ENCODE measurements at places on chromosomes 4 and X. TPM values are rescaled to one million over a fixed set of nuclear protein-coding genes. Genes with fewer than 3 reads are reported as not detected.

Gene HDX
- total RNA-seq = 5.4 TPM

Gene ATP6AP1
- total RNA-seq = 144 TPM

Gene UCP1
- total RNA-seq = not detected

Gene MCF2
- not detected for total RNA-seq

Gene CXCL6
- total RNA-seq = 35.3 TPM

Gene WDFY3
- total RNA-seq = 91.4 TPM

DNA sequence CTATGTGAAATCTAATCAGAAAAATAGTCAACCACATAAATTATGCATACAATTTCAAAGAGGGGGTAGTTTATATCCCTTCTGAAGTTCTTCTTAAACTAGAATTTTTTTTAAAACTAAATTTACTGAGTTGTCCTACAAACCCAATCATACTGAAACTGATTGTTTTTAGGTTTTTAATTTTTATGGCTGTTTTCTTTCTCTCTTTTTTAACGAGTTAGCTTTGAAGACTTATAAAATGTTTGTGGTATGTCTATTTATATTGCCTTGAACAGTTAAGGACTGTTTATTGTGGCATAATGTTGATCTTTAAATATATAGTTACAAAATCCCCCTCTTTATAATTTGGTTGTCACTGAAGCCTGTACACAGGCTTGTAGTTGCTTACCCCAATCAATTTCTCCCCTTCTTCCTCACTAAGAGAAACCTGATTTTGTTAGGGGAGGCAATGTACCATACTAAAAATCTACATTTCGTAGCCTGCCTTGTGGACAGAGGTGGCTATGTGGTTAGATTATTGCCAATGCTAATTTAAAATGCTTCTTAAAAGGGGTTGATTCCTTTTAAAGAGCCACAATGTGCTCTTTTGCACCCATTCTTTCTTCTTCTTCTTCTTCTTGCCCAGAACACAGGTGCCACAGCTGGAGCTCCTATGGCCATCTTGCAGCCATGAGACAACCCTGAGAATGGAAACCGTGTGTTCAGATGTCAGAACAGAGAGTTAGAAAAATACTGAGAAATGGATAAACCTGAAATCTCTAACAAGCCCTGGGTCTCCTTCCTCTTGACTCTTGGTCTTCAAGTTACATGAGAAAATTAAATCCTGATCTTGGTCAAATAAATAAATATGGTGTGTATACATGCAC is 102.7 kb upstream of the ZNF827 start:
- no peak for DNase-seq

- no peak for DNase-seq
These were observed 4.9 kb upstream of the TLR10 start for GRCh38 chr4:38787693-38788092.

GRCh38 chrX:16870862-16871815 is 977 bp upstream of the RBBP7 start:
- peak; percentile 85 for DNase-seq

DNA sequence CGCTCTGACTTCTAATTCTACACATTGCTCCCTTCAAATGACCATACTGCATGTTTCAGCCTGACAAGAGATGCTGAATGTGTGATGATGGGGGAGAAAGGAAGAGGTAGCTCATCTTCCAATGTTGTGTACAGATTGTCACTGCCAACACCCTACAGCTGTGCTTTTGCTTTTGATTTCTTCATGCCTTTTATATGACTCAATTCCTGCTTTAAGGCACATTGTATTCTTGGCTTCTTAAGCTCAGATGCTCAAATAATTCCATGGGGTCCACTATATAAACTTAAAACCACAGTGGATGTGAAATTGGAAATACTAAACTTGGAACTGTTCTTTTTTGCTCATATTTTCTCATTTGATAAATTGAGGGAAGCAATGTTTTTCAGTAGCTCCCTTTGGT is 183.2 kb upstream of the WDFY3 start:
- no peak for DNase-seq

DNA sequence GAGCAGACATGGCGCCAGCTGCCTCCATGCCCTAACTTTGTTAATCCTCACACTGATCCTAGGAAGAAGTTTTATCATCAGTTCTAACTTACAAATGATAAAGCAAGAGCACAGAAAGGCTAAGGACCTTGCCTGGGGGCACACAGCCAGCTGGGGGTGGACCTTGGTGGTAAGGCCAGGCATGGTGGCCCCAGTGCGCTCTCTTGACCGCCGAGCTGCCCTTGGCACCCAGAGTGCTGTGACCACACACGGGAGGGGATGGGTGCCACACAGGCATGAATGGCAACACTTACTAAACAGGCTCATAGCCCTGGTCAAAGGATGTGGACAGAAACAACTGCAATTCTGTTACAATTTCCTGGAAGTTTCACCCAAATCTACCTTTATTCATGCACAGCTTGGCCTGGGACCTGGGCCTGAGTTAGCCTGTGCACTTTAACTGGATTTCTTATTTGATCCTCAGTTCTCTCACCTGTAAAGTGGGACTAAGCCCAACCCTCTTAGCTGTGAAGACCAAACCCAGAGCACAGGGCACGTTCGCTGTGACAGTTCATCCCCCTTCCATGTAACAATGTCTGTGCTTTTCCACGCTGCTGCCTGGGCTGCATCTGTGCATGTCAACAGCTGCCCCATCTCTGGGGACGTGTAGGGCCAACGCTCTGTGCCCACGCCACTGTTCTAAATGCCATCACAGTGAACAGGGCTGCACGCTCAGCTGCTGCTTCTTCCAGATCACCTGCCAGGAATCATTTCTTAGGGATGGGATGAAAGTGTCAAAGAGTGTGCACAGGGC is 44.8 kb downstream of the ACOX3 start:
- no peak for DNase-seq

DNA sequence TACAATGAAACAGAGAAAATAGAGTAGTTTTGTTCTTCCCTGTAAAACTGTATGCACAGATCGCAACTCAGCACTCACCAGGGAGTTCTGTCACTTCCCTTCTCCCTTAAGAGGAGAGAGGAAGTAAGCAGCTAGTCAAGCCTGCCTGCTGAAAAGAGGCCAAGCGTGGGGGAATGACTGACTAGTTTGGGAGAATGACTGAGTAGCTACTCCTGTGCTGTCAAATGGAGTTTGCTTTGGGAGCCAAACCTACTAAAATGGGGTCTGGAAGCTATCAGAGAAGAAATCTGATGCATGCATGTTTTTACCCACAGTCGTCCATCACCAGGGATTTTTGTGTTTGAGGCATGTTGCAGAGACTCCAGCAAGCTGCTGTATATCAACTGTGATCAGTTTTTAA is 54.6 kb upstream of the LHFPL1 start:
- no peak for DNase-seq

DNA sequence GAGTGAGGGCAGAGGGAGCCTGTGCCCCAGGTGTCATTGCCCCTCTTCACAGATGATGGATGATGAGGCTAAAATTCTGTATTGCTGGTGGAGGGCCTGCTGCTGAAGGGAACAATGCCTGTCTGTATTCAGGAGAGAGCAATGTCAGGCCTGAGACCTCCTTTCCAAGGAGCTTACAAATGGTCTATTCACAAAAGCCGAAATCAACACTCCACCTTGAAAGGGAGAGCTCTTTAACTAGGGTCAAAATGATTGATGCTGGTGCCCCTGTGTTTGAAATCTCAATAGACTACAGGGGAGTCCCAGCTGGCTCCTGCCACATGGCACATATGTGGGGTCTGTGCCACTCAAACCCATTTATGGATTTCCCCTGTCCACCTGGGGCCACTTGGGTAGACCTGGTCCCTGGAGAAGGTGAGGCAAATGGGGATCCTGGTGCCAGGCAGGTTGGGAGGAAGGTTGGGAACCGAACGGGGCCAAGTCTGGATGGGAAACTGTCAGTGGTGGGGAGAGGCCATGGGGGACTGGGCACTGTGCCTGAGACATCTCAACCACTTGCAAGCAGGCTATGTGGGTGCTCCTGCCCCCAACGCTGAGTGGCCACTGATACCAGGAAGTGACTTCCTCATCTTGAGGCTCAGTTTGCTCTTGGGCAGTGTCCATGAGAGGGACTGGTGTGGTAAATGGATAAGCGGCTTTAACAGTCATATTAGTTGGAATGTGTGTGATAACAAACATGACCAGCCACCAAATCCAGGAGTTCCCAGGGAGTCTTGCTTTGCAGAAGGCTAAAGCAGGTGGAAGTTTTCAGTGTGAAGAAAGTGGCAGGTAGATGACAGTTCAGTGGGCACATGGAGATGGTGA is 223.8 kb upstream of the PSAPL1 start:
- DNase-seq = no peak

DNA sequence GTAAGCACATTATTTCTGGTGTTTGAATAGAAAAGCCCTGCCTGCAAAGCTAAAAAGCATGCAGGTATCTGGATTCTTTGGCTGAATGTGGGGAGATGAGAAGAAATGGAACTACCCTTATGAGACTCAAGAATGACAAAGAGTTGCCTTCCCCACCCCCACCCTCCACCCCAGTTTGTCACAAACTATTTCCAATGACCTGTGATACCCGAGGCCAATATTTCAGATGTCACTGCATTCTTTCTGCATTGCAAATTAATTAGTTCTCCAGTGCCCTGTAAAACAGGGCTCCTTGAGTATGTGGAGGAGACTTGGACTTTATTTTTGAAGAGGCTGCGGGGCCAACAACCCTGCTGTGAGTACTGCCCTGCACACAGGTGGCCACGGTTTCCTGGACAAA is 116.4 kb downstream of the ZNF827 start:
- no peak for DNase-seq

- DNase-seq = no peak
These were observed 17.2 kb upstream of the SCRG1 start for GRCh38 chr4:173415885-173416653.

DNA sequence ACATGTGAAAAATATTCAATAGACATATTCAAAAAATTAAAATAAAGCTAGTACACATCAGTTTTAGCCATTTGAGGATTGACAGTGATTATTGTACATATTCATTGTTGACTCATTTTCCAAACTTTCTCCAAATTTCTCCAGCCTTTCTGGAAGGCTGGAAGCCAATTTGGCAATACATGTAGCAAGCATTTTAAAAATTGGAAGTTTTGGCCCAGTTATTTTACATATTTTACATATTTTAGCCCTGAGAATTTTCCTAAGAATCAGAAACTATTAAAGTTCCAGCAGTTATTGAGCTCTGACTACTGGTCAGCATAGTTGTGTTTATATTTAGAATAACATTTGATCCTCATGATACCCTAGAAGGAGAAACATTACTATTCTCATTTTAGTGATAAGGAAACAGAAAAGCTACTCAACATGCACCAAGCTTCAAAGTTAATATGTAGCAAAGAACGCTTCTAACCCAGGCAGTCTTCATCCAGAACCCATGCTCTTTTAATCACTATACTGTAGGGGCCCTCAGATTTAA is 3.2 kb downstream of the CABS1 start:
- no peak for DNase-seq

DNA sequence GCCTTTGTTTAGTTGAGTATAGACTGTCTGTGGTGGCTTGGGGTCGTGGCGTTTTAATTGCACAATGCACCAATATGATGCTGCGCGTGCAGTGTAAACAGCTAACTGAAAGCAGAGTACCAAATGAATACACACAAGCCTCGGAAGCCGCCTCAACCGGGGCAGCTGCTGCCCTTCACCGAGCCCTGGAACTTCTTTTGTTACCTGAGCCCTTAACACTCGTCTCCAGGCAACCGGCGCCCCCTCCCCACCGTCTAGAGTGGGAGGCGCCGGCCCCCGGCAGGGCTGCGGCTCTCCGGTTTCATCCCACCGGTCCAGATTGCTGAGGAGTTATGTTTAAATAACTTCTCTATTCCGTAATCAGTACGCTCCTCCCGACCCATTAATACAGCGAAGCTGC is 173.2 kb upstream of the TBL1X start:
- no peak for DNase-seq

DNA sequence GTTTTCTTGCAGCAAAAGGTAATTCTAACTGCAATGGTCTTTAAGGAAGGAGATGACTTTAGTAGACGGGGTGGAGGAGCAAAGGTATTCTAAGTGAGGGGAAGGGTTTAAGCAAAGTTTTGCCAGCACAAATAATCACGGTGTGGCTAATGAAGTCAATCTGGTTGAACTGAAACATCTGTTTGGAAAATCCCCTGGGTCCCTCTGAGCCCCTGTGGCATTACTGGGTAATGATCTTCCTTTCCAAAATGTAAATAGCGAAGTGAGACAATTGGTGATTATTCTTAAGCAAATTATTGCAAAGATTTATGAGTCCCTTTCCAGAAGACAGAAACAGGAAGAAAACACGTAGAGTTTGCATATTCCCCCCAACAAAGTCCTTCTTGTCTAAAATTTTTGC is 47.2 kb downstream of the FGFBP1 start:
- DNase-seq = no peak

- no peak for DNase-seq
These were observed 240.5 kb upstream of the CXXC4 start for GRCh38 chr4:104735174-104735573.

Measured in osteocyte (in vitro differentiated cells).